Renal cortex interstitium (tissue), 15 donors: ENCODE measurements at places on chromosomes 2 and 18.

GRCh38 chr2:141380008-141380979 lies 750.5 kb downstream of the LRP1B start:
- DNase-seq, result no peak

DNA sequence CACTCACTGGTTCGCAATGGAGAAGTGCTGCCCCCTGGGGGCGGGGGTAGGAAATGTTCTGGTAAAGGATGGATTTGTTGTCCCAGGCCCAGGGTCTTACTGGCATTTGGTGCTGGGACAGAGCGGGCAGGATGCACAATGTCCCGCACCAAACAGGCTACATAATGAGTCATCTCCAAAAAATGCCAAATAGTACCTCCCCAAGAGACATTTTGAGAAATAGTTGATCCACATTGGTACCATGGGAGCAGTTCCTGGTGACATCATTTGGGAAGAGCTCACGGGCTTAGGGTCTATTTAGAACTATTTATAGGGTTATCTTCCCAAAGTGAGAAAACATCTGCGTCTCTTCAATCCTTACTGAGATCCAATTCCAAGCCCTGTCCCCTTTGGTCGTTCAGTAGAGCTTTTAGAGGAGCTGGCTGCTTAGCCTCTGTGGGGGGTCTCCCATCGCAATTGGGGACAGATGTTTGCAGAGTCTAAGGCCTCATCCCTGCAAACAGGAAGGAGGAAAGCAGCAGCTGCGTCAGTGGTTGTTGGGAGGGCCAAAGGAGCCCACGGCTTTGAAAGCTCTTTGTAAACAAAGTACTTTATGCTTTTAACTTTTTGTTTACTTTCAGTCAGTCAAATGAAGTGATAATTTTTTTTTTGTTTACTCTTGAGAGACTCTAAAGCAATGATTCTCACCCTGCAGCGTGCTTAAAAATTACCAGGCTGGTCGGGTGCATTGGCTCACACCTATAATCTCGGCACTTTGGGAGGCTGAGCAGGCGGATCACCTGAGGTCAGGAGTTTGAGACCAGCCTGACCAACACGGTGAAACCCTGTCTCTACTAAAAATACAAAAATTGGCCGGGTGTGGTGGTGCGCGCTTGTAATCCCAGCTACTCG lies 49.3 kb downstream of the GREB1 start:
- peak; percentile 35 for DNase-seq

DNA sequence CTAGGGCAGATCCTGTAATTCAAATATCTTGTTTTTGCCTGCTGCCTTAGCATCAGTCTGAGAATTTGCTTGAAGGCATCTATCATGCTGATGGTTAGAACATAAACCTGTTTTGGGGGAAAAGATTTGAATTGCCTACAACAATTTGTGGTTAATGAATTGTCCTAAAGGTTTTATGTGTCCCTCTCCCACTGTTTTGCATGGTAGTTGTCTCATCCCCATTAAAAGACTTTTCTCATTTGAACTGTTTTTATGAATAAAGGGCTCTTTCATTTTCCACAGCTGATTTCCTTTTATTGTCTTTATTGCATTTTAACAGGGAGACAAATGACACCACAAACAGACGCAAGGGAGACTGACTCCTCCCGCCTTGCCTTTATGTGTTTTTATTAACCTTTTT lies 275.6 kb downstream of the PIK3C3 start:
- no peak for DNase-seq

DNA sequence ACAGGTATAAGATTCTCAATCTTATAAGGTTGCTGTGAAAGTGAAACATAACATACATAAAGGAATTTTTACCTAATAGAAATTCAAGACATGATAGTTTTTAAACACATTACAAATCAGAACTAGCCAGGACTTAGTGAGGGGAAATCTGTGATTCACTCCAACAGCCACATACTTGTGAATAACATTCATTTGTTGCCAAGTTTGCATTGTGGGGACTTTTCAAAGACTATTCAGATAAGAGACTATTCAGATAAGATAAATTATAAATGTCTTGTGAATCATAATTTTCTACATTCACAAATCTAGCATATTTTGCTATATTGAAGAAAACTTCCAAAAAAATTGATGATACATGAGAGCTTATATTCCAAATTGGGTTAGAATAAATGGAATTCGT lies 345.3 kb upstream of the CDH20 start:
- DNase-seq, result no peak

DNA sequence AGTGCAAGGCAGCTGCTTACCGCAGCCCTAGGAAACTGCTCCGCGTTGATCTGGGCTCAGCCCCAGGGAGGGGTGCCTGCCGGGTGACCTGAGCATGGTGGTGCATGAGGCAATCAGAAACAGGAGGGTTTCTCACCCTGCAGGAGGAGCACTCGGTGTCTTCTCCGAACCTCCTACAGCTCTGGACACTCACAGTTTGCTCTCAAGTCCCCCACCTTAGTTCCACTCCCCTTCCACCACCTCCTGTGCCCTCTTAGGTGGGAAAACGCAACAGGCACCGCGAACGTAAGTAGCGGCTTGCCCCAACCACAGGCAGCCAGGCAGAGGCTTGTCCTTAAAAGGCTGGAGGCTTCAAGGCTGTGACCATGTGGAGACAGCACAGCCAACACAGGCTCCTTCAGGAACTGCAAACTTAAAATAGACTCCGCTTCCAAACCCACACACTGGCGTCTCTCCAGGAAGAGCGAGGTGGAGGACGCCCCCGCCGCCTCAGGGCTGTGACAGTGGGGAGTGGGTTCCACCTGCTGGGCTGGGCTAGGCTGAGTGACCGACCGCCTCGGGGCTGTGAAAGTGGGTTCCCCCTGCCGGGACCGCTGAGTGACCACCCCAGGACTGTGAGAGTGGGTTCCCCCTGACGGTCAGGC lies 71.6 kb downstream of the NDUFA10 start:
- DNase-seq, result no peak

DNA sequence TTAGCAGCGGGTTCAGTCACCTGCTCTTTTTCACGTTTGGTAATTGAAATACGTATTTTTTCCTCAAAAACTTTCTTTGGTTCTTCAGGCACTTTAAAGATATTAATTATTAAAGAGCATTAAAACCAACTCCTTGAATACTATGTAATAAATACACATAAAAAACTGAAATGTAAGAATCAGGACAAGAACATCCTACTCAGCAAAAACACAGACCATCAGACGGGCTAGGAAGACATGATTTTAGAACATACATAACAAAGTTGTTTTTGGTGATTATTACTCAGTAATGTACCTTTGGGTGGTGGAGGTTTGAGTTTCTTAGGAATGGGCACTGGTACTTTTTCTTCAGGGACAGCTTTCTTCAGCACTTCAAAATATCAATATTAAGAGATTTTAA lies 126.1 kb downstream of the TTN start:
- DNase-seq, result no peak

- DNase-seq, result no peak
Observed at GRCh38 chr2:172516299-172516698, 39.6 kb upstream of the PDK1 start.

GRCh38 chr2:40450066-40450795 lies 1.7 kb downstream of the SLC8A1 start:
- no peak for DNase-seq

DNA sequence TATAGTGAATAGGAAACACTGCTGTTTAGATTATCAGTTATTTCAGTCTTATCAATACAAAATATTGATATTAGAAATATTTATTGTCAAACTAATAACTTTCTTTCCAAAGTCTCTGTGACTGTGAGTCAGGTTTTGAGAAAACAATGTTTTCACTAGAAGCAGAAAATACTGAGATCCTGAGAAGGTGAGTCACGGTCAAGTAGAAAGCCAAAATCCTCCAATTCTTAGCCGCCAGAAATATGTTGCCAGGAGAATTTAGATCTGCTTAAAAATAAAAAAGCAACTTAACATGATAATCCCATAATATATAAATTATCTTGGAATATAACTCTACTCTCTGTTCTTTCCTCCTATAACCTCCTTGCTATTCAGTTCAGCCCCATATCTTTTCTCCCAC lies 181.9 kb upstream of the NRXN1 start:
- DNase-seq, result no peak

GRCh38 chr2:31008561-31009114 lies 129.6 kb downstream of the GALNT14 start:
- DNase-seq, result peak; percentile 46

DNA sequence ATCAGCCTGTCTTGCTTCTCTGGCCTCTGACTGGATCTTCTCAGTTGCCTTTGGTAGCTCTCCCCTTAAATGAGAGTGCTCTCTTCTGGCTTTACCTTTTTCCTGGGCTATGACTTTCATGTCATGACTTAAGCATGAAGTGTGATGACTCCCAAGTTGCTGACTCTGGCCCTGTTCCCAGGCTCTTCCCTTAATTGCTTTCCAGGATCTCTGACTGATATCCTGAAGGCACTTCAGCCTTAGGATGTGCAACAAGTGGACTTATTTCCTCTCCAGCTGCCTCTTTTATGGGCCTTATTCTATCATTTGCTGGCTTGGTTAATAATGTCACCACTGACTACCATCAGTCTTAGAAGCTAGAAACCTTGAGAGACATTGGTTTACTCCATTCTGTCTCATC lies 17.4 kb downstream of the SEMA4F start:
- no peak for DNase-seq

DNA sequence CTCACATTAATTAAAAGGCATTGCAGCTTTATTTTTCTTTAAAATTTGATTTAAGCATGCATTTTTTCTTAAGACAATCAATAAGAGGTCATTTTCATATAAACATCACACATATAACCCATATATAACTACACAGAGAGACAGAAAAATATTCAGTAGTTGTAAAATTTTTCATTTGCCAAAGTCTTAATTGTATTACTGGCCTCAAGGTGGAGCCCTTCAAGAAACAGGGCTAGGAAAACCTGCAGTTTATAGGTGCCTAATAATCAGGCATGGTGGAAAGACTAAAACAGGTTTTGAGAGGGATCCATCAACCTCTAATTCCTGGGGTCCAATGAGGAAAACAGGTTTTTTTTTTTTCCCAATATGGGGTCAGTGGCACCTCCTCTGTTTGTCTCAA lies 71.3 kb upstream of the ZNF804A start:
- no peak for DNase-seq

GRCh38 chr2:53877556-53877955 lies 17.8 kb upstream of the GPR75 start:
- no peak for DNase-seq

DNA sequence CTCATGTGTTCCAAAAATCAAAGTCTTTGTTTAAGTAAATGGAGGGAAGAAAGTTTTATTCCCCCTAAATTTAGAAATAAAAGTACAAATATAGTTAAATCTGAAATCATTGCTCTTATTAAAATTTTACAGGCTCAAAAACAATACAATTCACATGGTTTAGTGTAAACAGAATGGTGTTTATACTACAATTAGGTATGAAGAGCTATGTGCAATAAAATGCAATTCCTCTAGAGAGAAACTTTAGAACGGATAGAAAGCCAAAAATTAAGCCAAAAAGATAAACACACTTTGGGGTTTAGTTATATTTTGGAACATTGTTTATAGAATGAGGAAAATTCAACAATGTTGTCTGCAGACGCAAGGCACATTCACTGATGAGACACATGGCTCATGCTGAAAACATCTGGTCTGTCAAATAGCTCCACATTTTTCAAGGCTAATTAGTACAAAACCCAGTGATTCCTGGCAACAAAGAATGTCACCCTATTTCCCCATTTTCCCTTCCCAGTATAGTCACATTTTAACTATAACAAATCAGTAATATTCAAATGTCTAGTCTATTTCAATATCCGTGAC lies 103.3 kb downstream of the EXOC6B start:
- no peak for DNase-seq

- DNase-seq, result no peak
Observed at GRCh38 chr18:8610459-8610851, 1.2 kb downstream of the RAB12 start.

DNA sequence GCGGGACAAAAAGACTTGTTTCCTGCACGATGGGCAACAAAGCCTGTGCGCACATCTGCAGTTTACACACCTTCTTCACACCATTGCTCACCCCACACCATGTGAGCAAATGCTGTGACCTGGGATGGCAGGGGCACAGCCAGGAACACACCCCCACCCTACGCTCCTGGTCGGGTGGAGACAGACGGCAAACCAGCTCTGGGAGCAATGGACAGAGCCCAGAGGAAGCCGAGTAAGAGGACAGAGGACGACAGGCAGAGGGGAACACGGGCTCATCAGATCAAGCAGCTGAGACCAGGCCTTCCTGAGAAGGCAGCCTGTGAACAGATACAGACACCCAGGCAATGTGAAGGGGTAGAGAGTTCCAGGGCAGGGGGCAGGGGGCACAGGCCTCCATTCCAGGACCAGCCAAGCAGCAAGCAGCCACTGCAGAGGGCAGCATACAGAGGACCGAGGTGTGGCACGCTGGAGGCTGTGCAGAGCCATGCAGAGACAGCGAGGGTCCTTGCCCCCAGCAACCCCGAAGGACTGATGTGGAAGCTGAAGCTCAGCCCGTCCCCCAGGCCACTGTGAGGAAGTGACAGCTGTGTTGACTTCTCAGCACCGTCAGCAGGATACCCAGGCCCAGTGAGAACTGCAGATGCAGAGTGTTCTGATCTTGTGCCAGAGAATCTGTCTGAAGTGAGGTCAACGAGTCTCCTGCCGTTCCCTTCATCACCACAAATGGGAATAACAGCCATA lies 46.2 kb downstream of the PARD6G start:
- DNase-seq, result no peak

GRCh38 chr2:41741951-41742595 lies 305.7 kb upstream of the PKDCC start:
- DNase-seq, result no peak

DNA sequence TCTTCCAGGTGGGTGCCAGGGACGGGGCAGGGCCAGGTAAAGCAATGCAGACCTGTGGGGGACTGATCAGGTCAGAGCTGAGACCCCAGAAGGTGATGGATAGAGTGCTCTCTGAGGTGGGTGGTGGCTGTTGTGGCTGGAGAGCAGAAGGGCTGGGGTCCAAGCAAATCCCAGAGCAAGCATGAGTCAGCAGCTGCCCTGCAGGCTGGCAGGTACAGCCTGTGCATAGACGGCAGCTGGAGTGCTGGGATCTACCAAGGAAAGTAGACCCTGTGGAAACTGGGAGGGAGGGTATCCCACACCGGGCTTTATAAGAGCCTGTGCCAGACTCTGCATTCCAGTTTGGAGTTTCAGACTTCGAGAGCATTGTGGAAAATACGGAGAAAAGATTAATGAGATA lies 663 bp downstream of the TRIM54 start:
- DNase-seq, result no peak

DNA sequence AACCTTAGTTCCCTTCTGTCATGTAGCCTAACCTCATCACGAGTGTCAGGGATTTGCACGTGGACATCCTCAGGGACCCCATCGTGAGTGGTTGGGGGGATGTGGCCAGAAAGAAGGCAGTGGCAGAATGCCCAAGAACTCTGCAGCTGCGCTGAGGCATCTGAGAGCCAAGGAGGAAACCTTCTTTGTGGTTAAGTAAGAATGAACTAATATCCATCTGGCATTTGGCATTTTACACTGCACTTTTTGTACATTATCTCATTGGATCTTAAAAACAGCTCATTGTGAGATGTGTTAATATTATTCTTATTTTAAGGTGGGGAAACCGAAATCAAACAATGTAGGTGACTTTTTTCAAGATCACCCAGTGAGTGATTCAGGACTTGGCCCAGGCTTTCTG lies 32.6 kb upstream of the APCDD1 start:
- DNase-seq, result no peak

GRCh38 chr18:9140381-9140780 lies 3.8 kb downstream of the ANKRD12 start:
- no peak for DNase-seq
